ENCODE measurements at places on chromosomes 5 and 9.

- no peak for DNase-seq
Measured at GRCh38 chr5:160799184-160799583, 52.8 kb downstream of the ATP10B start.

GRCh38 chr5:74632947-74633356 is 7.6 kb downstream of the ENC1 start:
- no peak for DNase-seq

- no peak for DNase-seq
Measured at GRCh38 chr9:92119586-92119985, 4.4 kb upstream of the SPTLC1 start.

DNA sequence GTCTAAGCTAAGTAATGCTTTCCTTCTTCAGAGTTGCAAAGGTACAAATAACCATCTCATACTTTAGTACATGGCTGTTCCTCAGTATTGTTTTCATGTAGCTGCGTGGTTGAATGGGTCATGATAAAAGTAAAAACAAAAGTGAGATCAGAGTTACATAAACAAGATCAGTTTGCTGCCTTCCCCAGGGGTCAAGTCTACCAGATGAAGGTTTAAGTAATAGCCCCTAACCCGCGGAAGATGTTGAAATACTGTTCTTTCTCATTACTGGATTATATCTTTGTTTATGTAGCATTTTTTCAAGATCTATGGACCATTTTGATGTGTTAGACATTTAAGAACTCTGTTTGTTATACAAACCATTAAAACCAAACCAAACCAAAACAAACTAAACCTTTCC is 34.1 kb upstream of the ARRDC3 start:
- DNase-seq, result no peak

GRCh38 chr9:84671586-84672521 is 2.3 kb downstream of the NTRK2 start:
- DNase-seq, result no peak

DNA sequence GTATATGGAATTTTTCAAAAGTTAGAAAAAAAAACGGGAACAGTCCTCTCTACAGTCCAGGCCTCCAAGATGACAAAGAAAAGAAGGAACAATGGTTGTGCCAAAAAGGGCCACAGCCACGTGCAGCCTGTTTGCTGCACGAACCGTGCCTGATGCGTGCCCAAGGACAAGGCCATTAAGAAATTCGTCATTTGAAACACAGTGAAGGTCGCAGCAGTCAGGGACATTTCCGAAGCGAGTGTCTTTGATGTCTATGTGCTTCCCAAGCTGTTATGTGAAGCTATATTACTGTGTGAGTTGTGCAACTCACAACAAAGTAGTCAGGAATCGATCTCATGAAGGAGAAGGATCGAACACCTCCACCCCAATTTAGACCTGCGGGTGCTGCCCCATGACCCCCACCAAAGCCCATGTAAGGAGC is 37.4 kb downstream of the HMGCR start:
- no peak for DNase-seq
